ENCODE measurements at places on chromosomes 13 and 19. TPM values are rescaled to one million over a fixed set of nuclear protein-coding genes. Genes with fewer than 3 reads are reported as not detected.

- H3K27me3 ChIP-seq: no peaks in the 10 kb centered on the region
- H3K4me1 ChIP-seq: no peaks in the 10 kb centered on the region
- H3K27ac ChIP-seq: no peak overlapping the region
- no peak overlapping the region for H3K4me3 ChIP-seq
These were observed 13.6 kb upstream of the FBXO17 start for GRCh38 chr19:38989066-38989605.

DNA sequence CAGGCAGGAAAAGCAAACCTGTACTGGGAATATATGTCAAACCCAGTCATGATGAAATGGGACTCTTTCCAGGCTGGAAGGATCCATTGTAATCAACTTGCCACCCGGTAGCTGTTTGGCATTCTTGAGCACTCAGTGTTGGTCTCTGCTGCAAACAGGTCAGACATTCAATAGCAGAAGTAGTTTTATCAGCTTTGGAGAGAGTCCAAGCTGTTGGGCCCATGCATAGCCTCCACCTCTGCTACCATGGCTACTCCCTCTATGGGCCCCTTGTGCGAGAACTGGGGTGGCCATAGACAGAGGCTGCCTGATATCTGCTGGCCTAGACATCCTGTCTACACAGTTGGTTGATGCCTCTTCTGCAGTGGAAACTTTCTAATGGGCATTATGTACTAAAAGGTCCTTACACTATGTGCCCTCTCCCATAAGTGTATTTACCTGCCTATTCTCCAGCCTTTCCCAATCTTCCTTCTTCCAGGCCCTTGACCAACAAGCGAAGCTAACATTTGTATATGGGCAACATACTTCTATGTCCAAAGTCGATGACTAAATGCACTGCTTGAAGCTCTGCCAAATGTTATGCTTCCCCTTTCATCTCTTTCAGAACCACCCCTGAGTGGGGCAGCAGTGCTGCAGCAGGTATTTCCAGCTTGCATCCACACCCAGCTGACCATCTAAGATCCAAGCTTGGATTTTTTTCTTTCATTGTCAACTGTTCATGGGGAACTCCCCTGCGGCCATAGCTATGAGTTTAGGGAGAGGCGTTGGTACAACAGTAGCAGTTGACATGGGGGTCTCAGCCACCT lies 5.3 kb upstream of the RNF6 start:
- H3K27ac ChIP-seq: no peak overlapping the region
- no peaks in the 10 kb centered on the region for H3K36me3 ChIP-seq
- H3K27me3 ChIP-seq: no peaks in the 10 kb centered on the region
- no peak for DNase-seq
- H3K4me3 ChIP-seq: no peak overlapping the region
- peaks cover 6% of the 10 kb centered on the region for H3K4me1 ChIP-seq

DNA sequence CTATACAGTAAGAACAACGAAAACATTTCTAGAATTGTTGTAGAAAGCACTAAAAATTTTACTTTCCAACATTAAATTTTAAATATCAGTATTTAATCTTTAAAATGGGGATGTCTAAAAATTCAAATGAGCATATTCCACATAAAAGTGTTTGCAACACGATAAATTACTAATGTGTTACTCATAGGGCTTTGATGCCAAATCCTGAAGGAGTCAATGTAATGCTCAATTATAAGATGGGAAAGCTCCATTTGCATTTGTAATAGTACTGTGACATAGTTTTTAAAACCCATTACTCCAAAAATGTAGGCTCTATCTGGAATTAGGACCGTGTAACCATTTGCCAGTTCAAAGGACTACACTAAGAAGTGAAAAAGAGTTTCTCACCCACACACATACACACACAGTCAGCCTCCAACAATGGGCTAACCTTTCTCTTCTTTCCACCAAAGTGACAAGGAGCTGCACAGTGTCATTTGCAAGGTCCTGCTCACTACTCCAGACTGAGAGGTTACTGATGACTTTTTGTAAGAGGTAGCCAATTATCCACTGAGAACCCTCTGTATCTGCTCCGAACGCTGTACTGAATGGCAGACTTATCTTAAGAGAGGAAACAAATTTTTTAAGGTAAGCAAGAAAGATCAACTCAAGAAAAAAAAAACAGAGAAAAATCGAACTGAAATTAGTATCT lies 26.1 kb upstream of the EEF1AKMT1 start:
- no peak overlapping the region for H3K27ac ChIP-seq
- no peaks in the 10 kb centered on the region for H3K27me3 ChIP-seq
- peaks cover 4% of the 10 kb centered on the region for H3K36me3 ChIP-seq
- peaks cover 15% of the 10 kb centered on the region for H3K4me1 ChIP-seq
- no peak overlapping the region for H3K4me3 ChIP-seq

- DNase-seq: no peak
- H3K4me3 ChIP-seq: no peak overlapping the region
- no peaks in the 10 kb centered on the region for H3K36me3 ChIP-seq
- H3K4me1 ChIP-seq: no peaks in the 10 kb centered on the region
- H3K27me3 ChIP-seq: no peaks in the 10 kb centered on the region
- H3K27ac ChIP-seq: no peak overlapping the region
These were observed 10.4 kb downstream of the MCF2L start for GRCh38 chr13:112979406-112979902.

DNA sequence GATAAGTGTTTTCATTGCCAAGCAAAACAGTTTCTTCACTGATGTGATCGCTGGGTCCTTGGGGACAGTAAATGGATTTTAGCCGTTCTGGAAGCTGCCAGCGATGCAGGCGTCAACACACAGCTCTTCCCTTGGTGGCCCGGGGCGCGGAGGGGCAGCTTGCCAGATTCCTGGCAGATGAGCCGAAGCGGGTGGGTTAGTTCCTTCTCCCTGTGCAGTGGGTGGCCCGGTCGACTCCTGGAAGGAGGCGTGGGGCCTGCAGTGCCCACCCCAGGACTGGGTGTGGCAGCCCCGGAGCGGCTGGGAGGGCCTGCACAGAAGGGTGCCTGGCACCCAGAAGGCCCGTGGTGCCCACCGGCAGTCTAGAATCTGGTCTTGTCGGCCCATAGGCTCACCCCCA lies 69.0 kb downstream of the KDM4B start:
- H3K27me3 ChIP-seq: no peaks in the 10 kb centered on the region
- H3K4me1 ChIP-seq: no peaks in the 10 kb centered on the region
- no peaks in the 10 kb centered on the region for H3K36me3 ChIP-seq
- no peak for DNase-seq
- H3K27ac ChIP-seq: no peak overlapping the region

GRCh38 chr13:90673746-90674145 lies 673.7 kb upstream of the MIR17HG start:
- no peak for DNase-seq
- no peaks in the 10 kb centered on the region for H3K27me3 ChIP-seq
- no peak overlapping the region for H3K27ac ChIP-seq

DNA sequence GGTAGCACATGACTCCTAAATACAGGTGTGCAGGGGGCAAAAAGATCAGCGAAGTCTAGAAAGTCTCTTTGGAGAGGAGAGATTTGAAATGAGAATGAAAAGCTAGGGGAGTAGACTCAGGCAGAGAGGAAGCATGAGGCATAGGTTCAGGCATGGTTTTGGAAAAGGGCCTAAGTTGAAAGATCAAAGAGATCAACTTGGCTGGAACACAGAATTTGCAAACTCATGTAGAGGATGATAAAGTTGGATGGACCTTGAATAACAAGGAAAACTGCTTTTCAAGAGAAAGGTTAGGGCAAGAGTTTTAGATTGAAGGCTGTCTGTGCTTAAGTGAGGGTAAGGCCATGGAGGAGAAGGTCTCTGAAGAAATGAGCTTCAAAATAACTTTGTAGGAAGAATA lies 47.4 kb upstream of the UBAC2 start:
- no peaks in the 10 kb centered on the region for H3K4me1 ChIP-seq
- H3K27me3 ChIP-seq: peaks cover 5% of the 10 kb centered on the region
- DNase-seq: no peak
- no peaks in the 10 kb centered on the region for H3K36me3 ChIP-seq
- H3K27ac ChIP-seq: no peak overlapping the region

CLN5 gene
- total RNA-seq: 36.9 TPM

All from B cell (primary cell).